ENCODE measurements at places on chromosomes 16 and 17.

GRCh38 chr17:36461330-36462110, 25.0 kb upstream of the ZNHIT3 start:
- DNase-seq = no peak

DNA sequence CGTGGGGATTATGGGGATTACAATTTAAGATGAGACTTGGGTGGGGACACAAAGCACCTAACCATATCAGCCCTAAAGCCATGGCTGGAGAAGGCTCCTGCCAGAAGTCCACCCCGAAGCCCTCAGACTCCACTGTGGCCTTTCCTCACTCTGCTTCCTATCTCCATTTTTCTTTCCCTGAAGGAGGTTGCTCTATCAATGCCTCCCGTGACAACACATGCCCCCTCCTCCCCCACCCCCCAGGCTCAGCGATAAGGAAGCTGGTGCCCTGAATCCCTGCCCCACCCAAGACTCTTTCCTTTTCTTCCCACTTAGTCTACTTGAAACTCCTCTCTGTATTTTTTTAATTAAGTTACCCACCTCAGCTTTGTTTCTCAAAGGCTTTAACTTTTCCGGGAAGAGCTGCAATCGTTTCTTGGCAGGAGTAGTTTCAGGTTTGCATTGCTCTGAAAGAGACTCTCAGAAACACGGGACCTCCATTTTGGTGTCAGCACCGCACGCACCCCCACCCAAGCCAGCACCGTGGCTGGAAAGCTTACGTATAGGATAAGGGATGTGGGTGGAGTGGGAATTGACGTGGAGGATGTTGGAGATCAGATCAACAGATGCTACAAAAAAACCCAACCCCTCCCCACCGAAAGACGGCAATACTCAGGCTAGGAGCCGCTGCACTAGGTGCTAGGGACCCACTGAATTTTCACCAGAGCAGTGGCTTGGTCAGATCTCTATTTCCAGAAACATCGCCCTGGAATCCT, 15.2 kb upstream of the CA4 start:
- no peak for DNase-seq

DNA sequence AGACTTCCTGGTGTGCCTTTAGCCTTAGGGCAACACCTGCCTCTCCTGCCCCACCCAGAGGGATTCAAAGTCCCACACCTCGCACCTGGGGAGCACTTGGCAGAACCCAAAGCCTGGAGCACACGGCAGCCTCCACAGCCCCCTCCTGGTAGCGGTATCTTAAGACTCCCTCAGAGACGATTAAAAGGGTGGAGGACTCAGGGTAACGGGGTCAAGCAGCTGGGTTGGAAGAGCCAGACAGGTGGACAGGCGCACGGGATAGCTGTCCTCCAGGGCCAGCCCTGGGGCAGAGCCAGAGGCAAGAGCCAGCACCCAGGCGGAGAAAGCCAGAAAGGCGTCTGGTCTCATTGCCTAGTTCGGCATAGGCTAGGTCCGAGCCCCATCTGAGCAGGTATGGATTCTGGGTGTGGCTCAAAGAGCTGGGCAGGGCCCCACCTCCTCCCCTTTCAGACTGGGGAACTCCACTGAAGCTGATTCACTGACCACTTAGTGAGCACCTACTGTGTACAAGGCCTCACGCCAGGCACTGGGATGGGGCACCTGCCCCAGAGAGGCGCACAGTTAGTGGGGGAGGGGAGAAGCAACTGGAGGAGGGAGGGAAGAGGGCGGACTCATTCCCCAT, 55.0 kb upstream of the MEAK7 start:
- DNase-seq = no peak

DNA sequence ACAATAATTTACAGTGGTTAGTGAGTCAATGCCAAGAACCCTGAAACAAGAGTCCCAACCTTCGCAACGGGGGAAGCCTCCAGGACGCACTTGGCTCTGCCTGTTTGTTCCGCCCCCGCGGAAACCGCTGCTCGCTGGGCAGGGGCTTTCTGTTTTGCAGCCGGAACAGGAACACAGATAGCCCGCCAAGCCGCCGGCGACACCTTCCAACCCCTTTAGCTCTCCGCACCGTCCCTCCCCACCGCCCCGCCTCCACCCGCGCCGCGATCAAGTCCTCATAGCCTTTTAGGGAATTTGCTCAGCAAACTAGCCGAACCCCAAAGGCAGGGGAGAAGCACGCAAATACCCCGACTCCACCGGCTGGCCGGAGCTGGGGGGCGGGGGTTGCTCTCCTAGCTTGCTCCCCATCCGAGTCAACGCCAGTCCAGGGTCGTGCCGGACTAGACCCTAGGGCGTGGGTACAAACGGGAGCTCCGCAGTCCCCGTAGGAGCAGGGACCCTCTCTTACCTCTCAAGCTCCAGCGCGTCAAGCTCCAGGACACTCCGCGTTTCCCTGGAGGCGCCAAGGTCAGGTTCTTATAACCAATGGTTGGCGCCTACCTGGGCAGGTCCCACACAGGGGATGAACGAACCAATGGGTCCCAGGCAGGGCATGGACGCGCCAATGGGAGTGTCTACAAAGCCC, at the start of gene SLFN13:
Gene SLFN13, minus strand, starts transcription at position 553 of the 685 bp plus-strand sequence. CDS start 3,086 bp downstream, outside the sequence.
- DNase-seq = peak; percentile 90

DNA sequence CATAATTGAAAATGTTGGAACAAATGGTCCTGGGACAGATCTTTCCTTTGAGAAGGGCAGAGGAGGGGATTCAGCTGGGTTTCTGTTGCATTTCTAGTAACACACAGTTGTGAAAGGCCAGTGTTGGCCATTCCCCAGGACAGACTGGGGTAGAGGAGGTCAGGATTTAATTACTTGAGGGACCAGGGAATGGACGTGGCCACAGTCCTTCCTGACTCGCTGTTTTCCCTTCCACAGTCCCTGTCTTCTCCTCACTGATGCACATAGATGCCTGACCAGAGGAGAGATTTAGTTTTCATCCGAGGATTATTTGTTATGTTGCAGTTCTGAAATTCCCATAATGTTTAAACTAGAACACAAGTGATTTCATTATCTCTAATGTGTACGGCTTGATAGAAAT, 25.2 kb upstream of the HEATR6 start:
- no peak for DNase-seq

- no peak for DNase-seq
These were observed 250.7 kb upstream of the MON1B start for GRCh38 chr16:76940251-76940650.

DNA sequence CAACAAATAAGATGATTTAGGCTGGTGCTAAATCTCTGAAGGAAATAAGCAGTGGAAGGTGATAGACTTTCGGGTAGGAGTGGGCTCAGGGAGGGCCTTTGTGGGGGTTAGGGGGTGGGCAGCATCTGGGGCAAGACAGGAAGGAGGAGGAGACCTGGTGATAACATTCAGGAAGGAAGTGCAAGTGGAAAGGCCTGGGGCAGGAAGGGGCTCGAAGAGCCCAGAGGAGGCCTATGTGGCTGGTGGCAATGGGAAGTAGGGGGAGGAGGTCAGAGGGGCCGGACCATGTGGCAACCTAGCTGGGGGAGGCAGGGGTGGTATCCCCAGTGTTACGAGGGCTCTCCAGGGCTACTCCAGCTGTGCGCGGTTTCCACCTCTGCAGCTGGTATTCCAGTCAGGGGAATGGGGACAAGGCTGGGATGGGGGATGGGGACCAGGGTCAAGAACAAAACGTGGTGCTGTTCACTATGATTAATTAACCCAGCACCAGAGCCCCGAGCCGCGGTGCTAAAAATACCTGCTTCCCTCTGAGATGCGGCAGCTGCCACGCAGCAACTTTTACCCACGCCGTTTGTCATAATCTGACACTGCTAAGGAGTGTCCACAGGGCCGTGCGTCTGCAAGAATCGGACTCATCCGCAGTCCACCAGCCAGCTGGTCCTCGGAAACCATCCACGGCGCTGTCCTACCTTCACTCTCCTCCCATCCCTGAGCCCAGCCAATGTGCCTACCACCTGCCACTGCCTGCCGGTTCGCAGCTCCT, 5.2 kb upstream of the CCDC182 start:
- no peak for DNase-seq

GRCh38 chr17:71068408-71068750, 899.0 kb downstream of the KCNJ2 start:
- DNase-seq = no peak

DNA sequence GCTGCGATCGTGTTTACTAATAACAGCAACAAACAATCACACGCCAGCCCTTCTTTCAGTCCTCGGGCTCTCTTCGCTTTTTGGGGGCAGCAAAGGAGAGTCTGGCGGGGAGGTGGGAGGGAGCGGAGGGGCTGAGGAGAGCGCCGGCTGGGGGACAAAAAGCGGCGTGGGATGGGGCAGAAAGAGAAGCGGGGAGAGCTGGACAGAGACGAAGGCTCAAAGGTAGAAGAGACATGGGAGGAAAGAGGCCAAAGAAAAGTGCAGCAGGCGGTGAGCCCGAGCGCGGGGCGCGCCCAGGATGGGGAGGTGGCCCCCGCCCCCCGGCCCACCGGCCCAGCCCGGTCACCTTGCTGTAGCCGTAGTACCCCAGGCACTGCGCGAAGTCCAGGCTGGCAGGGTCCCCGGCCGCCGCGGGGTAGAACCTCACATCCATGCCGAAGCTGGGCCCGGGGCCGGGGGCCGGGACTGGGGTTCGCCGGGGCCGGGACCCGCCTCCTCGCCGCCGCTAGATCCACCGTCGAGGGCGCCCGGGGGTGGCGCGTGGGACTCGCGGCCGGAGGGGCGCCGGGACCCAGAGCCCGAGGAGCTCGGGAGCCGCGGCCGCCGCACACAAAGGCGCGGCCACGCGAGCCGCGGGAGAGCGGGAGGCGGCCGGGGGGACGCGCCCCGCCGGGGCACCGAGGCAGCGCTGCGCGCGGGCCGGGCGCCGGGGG, 496 bp downstream of the TOX3 start:
- DNase-seq = no peak

- DNase-seq = no peak
These were observed 26.9 kb downstream of the CD300A start for GRCh38 chr17:74493331-74493833.

- no peak for DNase-seq
These were observed 15.3 kb downstream of the TBCD start for GRCh38 chr17:82767041-82767754.

DNA sequence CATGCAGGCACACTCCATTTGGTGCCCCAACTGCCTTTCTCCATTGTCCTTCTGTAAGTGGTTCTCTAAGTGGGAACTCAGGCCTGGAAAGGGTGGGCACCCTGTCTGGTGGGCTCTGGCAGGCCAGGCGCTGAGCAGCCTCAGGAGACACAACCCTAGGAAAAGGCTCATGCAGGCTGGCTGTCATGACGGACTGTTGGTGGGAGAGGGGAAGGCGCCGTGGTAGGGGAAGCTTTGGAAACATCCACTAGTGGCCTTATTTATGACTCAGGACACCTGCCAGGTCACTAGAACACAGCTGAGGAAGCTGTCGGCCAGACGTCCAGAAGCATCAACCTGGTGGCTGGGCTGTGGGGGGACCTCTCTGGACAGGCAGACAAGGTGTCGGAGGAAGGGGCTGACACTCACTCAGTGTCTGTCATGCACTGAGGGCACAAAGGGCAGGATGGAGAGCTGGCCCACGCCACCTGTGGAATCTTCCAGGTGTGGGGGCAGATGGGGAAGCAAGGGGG, 216.0 kb downstream of the SEC14L1 start:
- DNase-seq = no peak

- DNase-seq = peak; percentile 88
These were observed at the start of the genes LRRC3C and ORMDL3 for GRCh38 chr17:39927101-39927928. Gene LRRC3C, plus strand, starts transcription at chr17:39927732. Its CDS starts 13,792 bp downstream, at chr17:39941524. Gene ORMDL3, minus strand, starts transcription at chr17:39927601. Its CDS starts 3,398 bp downstream, at chr17:39924203.

DNA sequence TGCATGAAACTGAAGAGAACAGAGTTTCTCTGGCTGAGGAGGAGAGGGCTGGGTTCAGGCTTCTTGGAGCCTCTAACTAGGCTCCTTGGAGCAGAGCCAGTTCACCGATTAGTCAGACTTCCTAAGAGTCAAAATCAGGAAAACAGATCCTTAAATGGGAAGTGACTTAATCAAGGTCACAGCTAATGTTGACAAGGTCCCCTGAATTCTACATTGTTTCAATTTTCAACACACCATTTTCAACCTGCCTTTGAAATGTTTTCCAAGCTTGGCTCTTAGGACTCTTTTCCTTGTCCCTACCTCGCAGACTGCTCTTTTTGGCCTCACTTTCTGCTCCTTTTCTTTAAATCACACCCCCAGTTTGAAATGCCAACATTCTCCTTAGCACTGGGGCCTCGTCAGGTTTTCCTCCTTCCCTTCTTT, 16.3 kb downstream of the MYL4 start:
- no peak for DNase-seq

GRCh38 chr16:22022151-22022550, 14.2 kb downstream of the MOSMO start:
- DNase-seq = no peak

DNA sequence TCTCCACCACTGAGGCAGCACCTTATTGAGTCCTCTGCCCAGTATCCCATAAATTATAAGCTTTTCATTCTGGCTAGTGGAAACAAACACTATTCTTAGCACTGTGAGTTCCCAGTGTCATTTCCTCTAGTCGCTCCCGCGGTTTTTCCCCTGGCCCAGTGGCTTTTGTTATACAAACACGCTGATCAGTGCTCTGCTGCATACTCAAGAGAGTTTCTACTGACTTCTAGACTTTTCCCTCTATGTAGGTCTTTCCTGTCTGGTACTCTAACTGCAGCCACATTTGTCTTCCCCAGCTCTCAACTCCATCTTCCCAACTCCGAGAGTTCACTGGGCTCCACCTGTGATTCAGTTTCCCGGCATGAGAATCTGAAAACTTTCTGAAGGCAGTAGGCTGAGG, 556.6 kb upstream of the SALL1 start:
- no peak for DNase-seq

GRCh38 chr17:8588877-8589554, 41.5 kb downstream of the MYH10 start:
- no peak for DNase-seq

GRCh38 chr16:80231888-80232287, 308.9 kb upstream of the DYNLRB2 start:
- DNase-seq = peak; percentile 9

Data from stimulated activated CD4-positive, alpha-beta T cell treated with anti-CD3 and anti-CD28 coated beads, Interleukin-15, amount 100 ng/mL, for 48 hours (primary cell).